ENCODE measurements at places on chromosomes 12 and 14.

DNA sequence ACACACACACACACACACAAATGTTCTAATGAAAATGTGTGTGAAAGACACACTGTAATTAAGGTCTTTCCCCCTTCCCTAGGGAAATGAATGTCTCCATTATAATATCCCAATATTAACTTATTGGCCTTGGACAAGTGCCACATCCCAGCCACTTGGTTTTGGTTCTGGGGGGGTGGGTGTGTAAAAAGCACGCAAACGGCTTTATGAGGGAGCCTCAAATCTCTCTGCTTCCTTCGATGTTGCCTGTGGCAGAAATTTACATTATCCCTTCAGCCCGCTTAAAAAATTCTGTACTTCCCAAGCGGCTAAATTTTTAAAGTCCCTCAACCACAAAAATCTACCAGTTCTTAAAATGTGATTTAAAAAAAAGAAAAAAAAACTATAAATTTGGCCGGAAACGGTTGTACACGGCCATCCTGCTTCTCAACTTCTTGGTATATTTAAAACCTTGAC lies 432 bp downstream of the C14orf93 start:
- no peak for DNase-seq

GRCh38 chr14:60220084-60220483 lies 28.9 kb upstream of the PPM1A start:
- DNase-seq, result no peak

- DNase-seq, result no peak
Measured at GRCh38 chr12:43760396-43760795, 1.6 kb downstream of the IRAK4 start.

DNA sequence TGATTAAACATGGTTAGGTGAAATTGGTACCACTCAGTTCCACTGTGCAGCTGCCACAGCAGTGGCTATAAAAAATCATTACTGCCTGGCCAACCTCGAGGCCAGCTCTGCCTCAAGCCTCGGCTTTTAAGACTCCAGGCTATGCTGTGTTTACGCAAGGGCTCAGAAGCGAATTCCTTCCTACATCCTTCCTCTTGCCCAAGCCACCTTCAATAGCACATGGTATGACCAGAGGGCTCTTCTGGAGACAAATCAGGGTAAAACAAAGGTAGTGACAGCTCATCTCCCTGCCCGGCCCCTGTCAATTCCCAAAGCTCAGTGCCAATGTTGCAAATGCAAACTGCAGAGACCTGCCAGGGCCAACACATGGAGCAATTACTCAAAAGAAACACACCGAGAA lies 31.9 kb downstream of the NUAK1 start:
- DNase-seq, result peak; percentile 26

- no peak for DNase-seq
Measured at GRCh38 chr14:75989134-75989533, 3.6 kb downstream of the IFT43 start.
